ENCODE measurements at places on chromosomes 5 and 9.

DNA sequence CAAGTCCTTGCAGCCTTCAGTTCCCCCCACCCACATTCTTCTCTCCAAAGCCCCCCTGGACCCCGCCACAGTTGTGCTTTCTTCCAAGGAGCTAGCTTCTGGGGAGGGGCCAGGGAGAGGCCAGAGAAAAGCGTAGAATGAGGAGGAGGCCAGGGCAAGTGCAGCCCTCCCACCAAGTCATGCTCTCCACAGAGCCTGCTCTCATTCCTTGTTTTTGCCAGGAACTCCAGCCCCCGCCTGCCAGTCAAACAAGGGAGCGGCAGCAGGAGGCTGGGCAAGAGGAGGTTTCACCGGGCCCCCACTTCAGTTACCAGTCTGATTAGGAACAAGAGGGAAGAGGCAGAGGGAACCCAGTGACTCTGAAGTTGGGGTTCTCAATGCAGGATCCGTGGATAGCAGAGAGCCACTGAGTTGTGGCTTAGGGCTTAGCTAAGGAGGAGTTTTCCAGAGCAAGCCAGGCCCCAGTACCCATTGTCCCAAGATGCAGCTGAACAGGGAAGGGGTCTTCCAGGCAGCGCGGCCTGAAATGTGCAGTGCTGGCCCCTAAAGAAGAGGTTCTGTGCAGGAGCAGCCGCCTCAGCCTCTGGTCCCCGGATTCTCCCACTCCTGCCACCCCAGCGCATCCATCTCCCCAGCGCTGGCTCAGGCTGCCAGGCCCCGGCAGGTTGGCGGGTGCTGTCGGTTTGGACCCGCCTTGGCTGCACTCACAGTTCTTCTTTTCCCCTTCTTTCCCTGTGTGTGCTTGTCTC lies 120.6 kb downstream of the DAB2IP start:
- no peak for DNase-seq

DNA sequence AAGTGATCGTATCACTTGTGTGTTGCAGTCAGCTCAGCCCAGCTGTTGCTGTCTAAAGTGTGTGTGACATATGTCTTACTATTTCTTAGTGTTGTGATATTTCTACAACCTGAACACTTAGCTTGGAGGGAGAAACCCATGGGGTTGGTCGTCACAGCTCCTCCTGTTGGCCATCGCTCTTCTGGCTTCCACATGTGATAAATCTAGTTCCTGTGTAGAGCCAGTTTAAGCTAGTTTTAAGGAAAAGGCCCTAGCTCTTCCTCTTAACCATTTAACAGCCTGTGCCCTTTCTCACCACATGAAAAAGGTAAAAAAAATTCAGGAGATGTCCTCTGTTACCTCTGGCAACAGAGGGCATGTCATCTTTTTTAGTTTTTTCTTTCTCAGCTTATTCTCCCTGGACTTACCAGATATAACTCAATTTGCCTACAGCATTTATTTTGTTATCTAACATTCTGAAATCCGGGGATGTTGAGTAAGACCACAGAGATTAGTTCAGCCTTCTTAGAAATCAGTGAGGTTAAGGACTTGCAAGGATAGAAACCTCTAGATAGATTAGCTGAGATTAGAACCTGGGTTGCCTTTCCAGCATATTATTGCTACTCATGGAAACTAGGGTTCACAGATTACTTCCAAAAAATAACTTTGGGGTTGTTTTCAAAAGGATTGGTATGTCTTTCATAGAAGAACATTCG lies 100.4 kb downstream of the GAPVD1 start:
- no peak for DNase-seq

- no peak for DNase-seq
These were observed 77.0 kb upstream of the TMC1 start for GRCh38 chr9:72444435-72444834.

- no peak for DNase-seq
These were observed 65.5 kb downstream of the NACC2 start for GRCh38 chr9:136029556-136029955.

DNA sequence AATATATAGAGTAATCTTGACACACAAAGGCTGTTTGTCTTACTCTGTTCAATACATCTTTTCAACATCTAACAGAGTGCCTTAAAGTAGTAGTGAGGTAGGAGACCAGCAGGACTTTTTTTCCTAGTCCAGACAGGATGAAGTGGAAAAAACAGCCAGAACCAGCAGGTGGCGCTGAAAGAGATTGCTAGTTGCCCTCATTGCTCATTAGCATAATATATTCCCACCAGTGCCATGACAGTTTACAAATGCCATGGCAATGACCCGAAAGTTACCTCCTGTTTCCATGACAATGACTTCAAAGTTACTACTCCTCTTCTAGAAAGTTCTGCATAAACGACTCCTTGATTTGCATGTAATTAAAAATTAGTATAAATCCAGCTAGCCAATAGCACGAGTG lies 387.4 kb downstream of the ACTL7B start:
- DNase-seq, result no peak

GRCh38 chr5:127416906-127417305 lies 100.5 kb upstream of the PRRC1 start:
- DNase-seq, result peak; percentile 83

DNA sequence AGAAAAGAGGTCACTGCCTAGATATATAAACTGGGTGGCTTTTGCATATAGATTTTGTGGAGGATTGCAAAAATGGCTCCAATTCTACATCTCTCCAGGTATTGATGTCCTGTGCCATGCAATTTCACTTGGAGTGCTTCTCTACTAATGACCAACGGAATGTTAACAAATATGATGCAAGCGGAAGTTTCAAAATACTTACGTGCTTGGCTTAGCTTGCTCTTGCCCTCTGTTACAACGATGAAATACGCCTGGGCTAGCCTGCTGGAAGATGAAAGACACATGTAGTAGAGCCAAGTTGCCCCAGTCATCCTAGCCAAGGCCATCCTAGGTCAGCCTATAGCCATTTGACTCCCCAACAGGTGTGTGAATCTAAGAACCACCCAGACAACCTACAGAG lies 3.6 kb upstream of the POC5 start:
- no peak for DNase-seq

DNA sequence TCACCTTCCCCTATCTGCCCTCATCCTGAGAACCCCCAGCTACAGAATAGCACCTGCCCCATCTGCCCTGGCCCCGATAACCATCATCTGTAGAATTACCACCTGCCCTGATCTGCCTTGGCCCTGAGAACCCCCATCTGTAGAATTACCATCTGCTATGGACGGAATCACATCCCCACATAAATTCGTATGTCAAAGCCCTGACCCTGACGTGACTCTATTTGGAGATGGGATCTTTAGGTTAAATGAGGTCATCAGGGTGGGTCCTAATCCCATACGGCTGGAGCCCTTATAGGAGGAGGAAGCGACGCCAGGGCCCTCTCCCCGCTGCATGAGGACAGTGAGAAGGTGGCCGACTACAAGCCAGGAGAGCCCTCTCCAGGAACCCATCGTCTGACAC lies 32.6 kb downstream of the SARDH start:
- no peak for DNase-seq

GRCh38 chr5:20213803-20214202 lies 225.8 kb upstream of the CDH18 start:
- no peak for DNase-seq

GRCh38 chr5:147968855-147969254 lies 62.5 kb upstream of the C5orf46 start:
- DNase-seq, result no peak

DNA sequence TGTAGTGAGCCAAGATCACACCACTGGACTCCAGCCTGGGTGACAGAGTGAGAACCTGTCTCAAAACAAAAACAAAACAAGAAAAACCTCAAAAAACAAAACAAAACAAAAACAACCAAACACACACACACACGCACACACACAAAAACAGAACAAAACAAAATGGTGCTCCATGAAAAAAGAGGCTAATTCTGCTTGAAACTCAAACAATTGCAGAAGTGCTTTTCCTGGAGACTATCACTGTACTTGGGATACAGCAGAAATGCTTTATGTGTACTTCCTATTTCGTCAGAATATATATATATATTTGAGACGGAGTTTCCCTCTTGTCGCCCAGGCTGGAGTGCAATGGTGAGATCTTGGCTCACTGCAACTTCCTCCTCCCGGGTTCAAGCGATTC lies 49.9 kb upstream of the HSPA9 start:
- no peak for DNase-seq

DNA sequence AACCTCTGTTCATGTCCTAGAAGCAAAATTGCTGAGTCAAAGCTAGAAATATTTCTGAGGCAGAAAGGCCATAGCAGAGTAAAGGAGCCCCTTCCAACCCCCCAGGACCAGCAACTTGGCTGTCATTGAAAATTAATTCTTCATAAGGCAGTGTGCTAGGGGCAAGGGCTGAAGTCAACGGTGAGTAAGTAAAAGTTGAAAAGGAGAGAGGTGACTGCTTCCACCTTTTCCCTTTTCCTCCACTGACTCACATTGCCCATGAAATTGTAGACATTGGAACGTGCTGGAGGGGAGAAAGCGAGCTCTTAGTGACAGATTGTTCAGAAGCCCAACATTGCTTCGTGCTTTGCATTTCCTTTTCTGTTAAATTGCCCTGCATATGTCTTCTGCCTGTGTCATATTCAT lies 19.1 kb downstream of the GLRA1 start:
- no peak for DNase-seq

All from pons (tissue), 1 donor.